ENCODE measurements at places on chromosomes 12 and 14.

GRCh38 chr14:25056688-25057078 lies 6.7 kb upstream of the STXBP6 start:
- DNase-seq: no peak

DNA sequence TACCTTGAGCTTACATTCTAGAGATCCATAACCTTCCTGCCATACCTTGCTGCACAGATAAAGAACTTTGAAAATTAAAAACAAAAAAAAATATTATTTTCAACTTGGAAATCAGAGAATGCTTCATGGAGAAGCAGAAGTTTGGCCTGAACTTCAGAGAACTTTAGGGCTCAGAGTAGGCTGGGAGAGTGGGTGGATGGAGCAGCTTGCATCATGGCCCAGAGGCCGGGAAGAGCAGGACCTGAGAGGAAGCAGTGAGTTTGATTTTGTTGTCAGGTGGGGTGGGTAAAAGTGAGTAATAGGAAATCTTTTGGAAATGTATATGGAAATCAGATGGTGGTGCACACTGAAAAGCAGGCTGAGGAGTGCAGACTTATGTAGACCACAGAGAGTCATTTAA lies 228.5 kb upstream of the KRR1 start:
- DNase-seq: no peak

GRCh38 chr14:73712071-73712506 lies 2.1 kb downstream of the PNMA1 start:
- DNase-seq: peak; percentile 42

- peak; percentile 12 for DNase-seq
Observed at GRCh38 chr14:91947475-91948184, at the start of gene FBLN5. TSS of gene FBLN5 (minus strand) at chr14:91947694. CDS start at chr14:91947229, 465 bp downstream.

GRCh38 chr12:84741031-84741430 lies 171.6 kb downstream of the SLC6A15 start:
- no peak for DNase-seq

DNA sequence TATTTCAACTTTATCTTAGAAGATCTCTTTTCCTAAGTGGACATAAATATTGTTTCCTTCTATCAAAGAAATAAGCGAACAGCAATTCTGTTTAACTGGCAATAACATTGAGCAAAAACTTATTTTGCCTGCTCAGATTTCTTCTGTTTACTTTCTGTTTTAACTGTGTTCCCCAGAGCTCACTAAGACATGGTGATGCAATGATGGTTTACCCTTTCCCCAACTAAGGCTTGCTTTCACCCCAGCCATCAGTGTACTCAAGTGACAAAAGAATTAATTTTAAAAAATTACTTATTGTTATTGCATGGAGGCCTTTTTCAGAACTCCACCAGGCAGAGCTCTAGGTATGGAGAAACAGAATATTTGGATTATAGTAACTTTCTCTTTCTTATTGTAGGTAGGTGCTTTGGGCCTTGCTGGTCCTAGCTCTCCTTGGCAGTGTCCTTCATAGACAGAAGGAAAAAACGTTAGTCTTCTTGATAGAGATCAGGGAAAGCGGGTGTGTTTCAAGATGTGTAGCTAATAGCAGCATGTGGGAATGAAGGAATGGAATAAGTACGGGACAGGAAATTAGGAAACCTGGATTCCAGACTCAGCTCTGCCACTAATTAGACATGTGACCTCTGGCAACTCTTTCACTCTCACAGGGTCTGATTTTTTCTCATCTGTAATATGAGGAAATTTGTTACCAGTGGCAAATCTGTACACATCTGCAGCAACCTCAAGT lies 14.6 kb upstream of the DDHD1 start:
- DNase-seq: no peak

- no peak for DNase-seq
Observed at GRCh38 chr14:60807971-60808370, 73.4 kb downstream of the MNAT1 start.

DNA sequence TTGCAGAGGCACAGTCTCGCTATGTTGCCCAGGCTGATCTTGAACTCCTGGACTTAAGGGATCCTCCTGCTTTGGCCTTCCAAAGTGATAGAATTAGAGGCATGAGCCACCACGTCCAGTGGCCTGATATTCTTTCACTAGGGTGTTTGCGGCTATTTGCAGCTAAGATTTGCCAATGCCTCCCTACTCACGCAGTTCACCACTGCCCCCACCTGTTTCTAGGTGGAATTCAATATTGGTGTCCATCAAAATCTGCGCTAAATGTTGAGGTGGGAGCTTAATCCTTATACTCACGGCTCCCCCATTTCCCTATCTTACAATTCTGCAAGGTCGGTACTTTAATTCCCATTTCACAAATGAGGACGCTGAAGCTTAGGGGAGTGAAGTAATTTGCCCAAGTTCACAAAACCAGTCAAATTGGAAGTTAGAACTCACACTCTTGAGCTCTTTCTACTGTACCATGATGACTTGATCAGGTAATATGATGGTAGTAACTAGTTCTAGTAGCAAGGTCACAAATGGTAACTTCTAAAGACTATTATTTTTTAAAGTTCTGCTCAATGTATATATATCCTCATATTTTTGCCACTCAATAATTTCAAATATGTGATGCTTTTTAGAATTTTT lies 22.1 kb upstream of the LRRC9 start:
- no peak for DNase-seq

- DNase-seq: no peak
Observed at GRCh38 chr12:119681728-119682638, 14.1 kb downstream of the PRKAB1 start.

DNA sequence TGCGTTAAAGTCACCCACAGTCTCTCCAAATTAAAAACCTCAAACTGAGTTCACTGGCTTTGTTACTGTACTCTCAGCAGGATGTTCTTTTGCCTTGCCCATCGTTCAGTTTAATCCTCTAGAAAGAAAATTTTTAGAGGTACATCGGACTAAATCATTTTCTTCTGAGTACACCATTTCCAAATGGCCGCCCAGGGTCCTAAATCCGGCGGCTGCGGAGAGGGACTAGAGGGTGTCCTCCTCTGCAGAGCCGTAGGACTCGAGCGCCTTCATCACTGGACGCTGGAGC lies 1.4 kb downstream of the LIN7A start:
- no peak for DNase-seq

Measured in activated CD4-positive, alpha-beta T cell treated with anti-CD3 and anti-CD28 coated beads, Interleukin-2, Interleukin-4, amounts not matched to agents 100 ng/mL and 50 ng/mL, durations not matched to agents 16 hours and 8 hours (primary cell).